Activated B cell treated with CpG ODN at 0.5 μM for 24 hours (primary cell): ENCODE measurements at places on chromosomes 7 and 10.

GRCh38 chr7:95688931-95689495, 83.3 kb upstream of the DYNC1I1 start:
- peaks cover 4% of the 10 kb centered on the region for H3K4me1 ChIP-seq
- no peak overlapping the region for H3K4me3 ChIP-seq
- H3K36me3 ChIP-seq = no peaks in the 10 kb centered on the region
- no peaks in the 10 kb centered on the region for H3K27me3 ChIP-seq
- DNase-seq = no peak

DNA sequence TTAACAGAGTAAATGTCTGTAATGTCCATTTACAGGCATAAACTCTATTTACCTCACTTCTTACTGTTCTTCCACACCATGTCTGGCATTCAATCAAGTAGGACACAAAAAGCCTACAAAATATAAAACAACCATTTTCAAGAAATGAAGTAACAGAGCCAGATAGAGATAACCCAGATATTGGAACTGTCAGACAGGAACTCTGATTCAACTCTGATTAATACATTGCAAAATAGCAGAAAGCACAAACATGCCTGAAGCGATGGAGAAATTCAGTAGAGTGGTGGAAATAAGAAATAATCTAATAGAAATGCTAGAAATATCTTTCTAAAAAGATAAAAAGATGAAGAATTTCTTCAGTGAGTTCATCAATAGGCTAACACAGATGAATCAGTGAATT, 964.4 kb downstream of the PCDH15 start:
- H3K36me3 ChIP-seq = no peaks in the 10 kb centered on the region
- no peak for DNase-seq
- no peak overlapping the region for H3K27ac ChIP-seq
- no peak overlapping the region for H3K4me3 ChIP-seq
- no peaks in the 10 kb centered on the region for H3K4me1 ChIP-seq

DNA sequence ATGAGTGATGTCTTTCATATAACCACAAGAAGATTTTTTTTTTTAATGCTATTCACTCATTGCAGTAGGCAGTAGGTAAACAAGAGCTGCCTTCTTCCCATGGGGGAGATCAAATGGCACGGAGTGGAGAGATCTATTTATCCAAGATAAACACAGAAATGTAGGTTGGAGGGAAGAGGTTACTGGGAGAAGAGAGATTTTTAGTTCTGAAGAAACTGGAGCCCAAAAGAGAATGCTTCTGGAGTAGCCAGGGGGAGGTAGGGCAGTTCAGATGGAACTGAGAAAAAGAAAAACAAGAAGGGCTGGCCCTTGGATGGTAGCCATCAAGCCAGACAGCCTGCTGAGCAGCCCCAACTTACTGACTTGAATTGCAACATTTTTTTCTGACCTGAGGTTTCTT, 270.1 kb upstream of the TPK1 start:
- no peak overlapping the region for H3K27ac ChIP-seq
- H3K36me3 ChIP-seq = no peaks in the 10 kb centered on the region
- H3K4me1 ChIP-seq = no peaks in the 10 kb centered on the region
- no peak for DNase-seq
- no peak overlapping the region for H3K4me3 ChIP-seq

DNA sequence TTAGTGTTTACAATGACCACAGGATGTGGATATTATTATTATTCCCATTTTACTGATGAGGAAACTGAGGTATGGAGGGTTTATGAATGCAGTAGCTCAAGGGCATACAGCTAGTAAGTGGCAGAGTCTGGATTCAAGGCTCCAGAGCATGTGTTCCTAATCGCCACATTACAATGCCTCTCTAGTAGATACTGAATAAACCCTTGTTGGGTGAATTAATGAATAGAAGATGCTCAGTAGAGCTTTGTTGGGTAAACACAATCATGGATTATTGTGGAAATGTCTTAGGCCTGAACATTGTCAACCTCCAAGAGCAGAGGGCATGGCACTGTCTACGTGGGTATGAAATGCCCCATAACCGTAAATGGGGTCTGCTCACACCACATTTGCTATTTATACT, 545.3 kb downstream of the LRMDA start:
- no peaks in the 10 kb centered on the region for H3K27me3 ChIP-seq
- H3K4me3 ChIP-seq = no peak overlapping the region
- H3K4me1 ChIP-seq = no peaks in the 10 kb centered on the region
- no peak for DNase-seq
- no peaks in the 10 kb centered on the region for H3K36me3 ChIP-seq

- no peaks in the 10 kb centered on the region for H3K27me3 ChIP-seq
- H3K36me3 ChIP-seq = no peaks in the 10 kb centered on the region
- no peak overlapping the region for H3K27ac ChIP-seq
Observed at GRCh38 chr10:4094751-4095150, 309.7 kb upstream of the KLF6 start.

DNA sequence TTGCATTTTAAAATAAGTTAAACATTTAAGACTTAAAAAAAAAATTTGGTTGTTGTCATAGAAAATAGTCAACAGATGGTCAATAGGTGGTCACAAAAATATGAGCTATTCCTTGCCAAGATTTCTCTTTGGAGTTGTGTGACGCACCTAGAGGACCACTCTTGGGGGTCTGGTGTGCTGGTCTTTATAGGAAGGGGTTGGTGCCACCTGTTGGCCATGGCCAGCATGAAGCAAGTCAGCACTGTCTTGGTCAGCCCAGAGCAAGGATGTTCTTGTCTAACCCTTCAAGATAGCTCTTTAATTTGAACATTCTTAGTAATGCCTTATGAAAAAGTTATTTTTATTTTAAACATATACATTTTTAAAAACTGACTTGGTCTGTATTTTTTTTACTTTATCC, 267.9 kb upstream of the CNTNAP2 start:
- H3K27ac ChIP-seq = no peak overlapping the region
- H3K27me3 ChIP-seq = no peaks in the 10 kb centered on the region
- H3K4me3 ChIP-seq = no peak overlapping the region
- H3K36me3 ChIP-seq = no peaks in the 10 kb centered on the region
- no peak for DNase-seq
- peaks cover 7% of the 10 kb centered on the region for H3K4me1 ChIP-seq

DNA sequence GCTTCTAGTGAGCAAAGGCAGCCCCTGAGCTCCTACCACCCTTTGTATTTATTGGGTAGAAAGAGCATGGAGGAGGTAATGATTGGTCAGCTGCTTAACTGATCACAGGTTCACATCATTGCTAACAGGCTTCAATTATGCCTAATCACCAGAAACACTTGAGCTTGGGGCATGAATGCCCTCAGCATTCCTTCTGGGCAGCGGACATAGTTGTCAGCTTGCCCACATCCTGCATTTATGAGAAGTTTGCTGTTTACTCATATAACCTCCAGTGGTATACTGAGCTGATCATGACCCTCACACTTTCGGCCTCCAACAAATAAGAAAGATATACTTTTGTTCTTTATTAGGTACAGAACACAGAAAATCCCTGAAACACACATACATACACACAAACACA, 140.3 kb upstream of the ODAD2 start:
- peaks cover 17% of the 10 kb centered on the region for H3K36me3 ChIP-seq
- no peak overlapping the region for H3K27ac ChIP-seq
- no peaks in the 10 kb centered on the region for H3K4me1 ChIP-seq
- DNase-seq = no peak
- H3K27me3 ChIP-seq = no peaks in the 10 kb centered on the region

DNA sequence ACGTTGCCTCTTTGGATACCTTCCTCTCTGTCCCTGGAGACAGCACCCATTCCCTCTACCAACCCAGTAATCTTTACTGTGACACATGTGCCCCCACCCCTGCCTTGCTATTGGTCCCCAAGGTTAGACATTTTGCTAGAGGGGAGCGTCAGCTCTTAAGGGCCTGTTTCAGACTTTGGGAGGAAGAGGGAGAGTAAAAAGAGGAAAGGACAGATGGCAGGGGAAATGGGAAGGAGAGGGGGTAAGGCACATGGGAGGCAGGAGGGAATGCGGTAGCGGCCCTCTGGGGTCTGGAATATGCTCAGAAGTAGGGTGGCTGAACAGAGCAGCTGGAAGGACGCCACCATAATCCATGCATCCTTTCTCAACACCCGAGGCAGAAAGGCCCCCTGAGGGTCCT, 12.2 kb downstream of the BLNK start:
- H3K4me1 ChIP-seq = peaks cover 93% of the 10 kb centered on the region
- H3K27ac ChIP-seq = peak overlapping the region; percentile 74
- DNase-seq = no peak
- peaks cover 78% of the 10 kb centered on the region for H3K36me3 ChIP-seq
- peak overlapping the region; percentile 40 for H3K4me3 ChIP-seq

DNA sequence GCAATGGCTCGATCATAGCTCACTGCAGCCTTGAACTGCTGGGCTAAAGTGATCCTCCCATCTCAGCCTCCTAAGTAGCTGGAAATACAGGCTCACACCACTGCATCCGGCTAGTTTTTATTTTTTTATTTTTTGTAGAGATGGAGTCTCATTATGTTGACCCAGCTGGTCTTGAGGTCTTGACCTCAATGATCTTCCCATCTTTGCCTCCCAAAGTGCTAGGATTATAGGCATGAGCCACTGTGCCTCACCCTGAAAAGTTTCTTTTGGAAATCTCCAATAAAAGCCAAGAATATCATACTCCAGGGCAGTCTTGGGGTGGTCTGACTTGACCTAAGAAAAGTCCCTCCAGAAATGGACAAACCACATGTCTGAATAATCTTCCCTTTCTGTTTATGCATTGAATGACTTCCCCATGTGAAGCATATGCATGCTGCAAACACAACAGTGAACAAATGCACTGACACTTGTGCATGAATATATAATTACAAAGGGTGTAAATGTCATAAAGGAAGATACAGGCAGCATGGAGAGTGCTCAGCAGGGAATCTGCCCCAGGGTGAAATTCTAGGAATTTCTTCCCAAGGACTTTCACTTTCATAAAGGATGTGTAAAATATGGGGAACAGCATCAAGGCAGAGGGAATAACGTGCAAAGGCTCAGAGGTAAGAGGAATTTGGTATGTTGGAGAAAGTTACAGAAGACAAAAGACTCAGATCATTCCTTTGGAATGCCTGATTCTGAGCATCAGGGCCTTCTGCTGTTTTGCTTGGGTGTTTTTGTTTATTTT, 142.4 kb upstream of the LYZL1 start:
- no peaks in the 10 kb centered on the region for H3K36me3 ChIP-seq
- H3K27ac ChIP-seq = no peak overlapping the region
- no peaks in the 10 kb centered on the region for H3K4me1 ChIP-seq
- no peak overlapping the region for H3K4me3 ChIP-seq
- no peak for DNase-seq
- H3K27me3 ChIP-seq = peaks cover 2% of the 10 kb centered on the region
